Suppressor macrophage treated with lipopolysaccharide for 4 hours (primary cell): ENCODE measurements at places on chromosomes 3 and 15.

DNA sequence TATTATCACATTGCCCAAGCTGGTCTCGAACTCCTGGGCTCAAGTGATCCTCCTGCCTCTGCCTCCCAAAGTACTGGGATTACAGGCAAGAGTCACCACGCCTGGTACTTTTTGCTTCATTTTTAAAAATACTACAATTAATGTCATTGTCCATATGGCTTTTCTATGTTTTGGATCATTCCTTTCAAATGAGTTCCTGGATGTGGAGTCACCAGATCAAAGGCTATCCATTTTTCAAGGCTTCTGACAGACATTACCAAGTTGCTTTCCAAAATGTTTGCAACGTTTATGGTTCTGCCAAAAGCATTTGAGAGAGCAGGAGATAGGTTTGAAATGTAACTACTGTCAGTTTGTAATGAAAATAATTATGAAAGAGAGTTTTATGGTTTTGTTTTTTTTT lies 34.2 kb upstream of the BCL2L10 start:
- DNase-seq, result no peak

DNA sequence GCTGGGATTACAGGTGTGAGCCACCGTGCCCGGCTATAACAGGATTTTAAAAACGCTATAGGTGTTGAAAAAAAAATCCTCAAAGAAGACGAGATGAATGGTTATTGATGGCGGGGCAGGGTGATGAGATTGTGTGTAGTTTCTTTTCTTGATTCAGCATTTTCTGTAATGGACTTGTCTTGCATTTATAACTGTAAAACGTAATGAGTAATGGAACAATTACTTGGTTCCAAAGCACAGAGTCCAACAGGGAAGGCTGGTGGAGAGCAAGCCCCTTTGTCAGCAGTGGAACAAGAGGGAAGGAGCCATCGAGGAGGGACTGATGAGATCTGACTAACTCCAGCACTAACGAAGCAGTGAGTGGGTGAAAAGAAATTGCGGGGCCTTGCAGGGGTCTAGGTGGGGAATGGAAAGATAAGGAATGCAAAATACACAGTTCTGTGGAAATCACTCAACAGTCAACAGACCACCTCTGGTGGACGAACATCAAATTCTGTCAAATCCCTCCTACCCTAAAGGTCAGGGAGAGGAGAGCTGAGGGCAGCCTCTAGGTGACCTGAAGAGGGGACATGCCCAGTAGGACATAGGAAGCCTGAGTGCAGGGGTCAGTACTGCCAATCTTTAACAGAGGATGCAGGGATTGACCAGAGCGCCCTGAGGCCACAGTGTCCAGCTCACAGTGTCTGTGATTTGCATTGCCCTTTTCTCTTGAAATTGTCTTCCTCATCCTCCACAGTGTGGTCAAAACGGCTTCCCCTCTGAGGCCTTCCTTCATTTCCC lies 23.1 kb upstream of the CDCP1 start:
- no peak for DNase-seq

DNA sequence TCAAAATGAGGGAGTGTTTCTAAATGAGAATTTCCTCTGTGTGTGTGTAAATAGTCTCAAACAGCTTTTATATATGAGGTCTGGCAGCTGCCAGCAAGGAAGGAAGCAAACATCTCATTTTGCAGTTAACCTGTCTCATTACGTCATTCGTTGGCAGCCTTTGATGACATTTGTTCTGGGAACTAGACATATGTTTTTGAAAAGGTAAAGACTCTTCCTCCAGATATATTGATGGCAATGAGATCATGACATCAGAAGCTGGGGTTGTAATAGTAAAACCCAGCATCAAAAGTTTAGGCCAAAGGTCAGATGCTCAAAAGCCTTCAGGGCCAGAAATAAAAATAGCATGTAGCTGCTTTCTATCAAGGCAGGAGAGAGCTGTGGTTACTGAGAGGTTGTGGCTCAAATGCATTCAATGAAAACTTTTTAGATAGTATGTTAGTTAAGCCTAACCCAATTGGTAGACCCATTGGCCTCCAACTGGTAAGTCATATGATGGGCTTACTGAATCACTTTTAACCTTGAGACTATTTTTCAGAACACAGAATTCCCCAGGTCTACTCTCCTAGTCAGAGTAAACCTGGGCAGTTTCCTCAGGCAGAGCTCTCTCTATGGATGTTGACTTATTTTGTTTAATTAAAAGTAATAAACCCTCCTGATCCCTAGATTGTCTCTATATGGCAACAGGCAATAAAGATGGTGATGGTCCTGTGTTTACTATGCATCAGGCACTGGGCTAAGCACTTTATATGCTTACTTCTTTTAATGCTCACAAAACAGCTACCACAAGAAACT lies 386.5 kb upstream of the CFAP20DC start:
- DNase-seq, result no peak

DNA sequence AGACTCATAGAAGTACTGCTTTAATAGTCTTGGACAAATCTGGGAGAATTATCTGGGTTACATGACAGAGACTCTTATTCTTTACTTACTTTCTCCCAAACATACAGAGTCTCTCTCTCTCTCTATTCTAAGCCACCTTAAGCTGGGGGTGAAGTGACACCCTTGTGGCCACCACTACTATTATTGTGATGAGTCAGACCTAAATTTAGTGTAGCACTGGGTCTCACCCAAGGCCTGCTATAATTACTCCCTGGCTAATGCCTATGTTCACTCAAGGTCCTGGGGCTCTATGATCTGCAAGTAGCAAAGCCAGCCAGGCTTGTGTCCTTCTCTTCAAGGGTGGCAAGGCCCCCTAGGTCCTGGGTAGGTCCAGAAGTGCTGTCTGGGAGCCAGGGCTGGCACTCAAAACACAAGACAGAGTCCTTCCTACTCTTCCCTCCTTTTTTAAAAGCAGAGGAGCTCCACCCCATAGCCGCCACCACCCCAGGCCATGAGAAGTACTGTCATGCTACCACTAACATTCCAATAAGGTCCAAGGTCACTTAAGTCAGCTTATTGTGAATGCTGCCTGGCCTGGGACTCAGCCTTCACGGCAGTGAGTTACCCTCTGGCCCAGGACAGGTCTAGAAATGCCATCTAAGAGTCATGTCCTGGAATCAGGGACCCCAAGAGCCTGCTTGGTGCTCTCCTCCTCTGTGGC lies 183.6 kb downstream of the POLQ start:
- DNase-seq, result no peak

- no peak for DNase-seq
Measured at GRCh38 chr3:143421556-143421955, 302.0 kb downstream of the CHST2 start.

GRCh38 chr3:187101184-187102072 lies 37.9 kb downstream of the RPL39L start:
- DNase-seq, result peak; percentile 69

- no peak for DNase-seq
Measured at GRCh38 chr3:61632568-61633175, 71.3 kb downstream of the PTPRG start.

DNA sequence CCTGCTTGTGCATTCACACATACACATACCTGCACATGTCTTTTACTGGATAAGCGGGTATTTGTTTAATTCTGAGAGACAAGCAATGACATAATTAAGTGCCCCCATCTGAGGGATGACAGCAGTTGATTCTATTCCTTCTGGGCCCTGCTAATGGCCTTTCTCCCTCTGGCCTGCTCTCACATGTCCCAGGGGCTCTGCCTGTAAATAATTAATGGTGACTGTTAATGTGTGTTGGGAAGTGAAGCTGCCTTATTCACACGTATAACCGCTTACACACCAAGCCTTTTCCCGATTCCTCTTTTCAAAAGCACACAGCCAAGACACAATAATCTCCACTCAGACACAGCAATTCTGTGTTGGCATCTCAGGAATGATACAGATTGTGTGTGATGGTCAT lies 47.8 kb downstream of the LRRK1 start:
- DNase-seq, result no peak

DNA sequence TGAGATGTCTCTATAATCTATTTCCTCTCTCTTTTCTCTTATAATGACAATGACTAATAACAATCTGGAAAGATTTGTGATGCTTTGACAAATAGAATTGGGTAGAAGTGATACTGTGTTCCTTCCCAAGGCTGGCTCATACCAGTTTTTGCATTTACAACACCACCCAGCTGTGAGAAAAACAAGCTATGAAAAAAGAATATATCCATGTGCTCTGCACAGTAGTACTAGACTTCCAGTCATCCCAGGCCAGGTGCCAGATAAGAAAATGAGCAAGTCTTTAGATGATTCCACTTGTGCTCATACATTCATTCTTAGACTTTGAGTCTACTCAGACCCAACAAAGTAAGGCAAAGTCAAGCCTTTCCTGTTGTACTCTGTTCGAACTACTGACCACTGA lies 350.2 kb upstream of the POU1F1 start:
- no peak for DNase-seq

GRCh38 chr15:75844629-75845335 lies 1.5 kb downstream of the UBE2Q2 start:
- DNase-seq, result no peak

DNA sequence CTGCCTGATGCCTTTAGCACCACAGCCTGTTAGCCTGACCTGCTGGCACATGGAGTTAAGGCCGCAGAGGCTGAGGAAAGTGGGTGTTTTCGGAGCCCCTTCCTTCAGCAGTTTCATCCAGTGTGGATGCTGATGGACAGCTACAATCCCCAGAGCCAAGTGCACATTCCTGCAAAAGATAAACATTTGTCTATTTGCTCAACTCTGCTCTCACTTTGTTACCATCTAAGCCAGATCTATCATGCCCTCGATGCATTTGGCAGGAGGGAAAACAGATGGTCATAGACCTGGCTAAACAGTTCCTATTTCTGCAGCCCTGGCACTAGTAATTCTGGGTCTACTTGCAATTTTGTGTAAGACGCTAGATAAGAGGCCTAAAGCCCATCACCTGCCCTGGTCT lies 312.9 kb upstream of the RASGRP1 start:
- no peak for DNase-seq

DNA sequence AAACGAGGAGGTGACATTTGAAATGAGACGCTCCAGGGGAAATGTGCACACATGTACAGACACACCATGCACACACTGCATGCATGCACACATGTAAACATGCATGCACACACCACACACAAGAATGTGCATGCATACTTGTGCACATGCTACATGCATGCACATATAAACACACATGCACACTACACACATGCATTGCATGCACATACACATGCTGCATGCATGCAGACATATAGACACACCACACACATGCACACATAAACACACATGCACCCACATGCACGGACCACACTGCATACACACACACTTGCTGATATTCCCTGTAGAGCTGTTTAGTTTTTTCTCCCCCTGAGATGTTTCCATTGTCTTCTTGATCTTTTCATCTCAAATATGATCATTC lies 37.8 kb upstream of the SLC6A1 start:
- DNase-seq, result no peak
